Brain microvascular endothelial cell (primary cell): ENCODE measurements at places on chromosomes 4 and X.

DNA sequence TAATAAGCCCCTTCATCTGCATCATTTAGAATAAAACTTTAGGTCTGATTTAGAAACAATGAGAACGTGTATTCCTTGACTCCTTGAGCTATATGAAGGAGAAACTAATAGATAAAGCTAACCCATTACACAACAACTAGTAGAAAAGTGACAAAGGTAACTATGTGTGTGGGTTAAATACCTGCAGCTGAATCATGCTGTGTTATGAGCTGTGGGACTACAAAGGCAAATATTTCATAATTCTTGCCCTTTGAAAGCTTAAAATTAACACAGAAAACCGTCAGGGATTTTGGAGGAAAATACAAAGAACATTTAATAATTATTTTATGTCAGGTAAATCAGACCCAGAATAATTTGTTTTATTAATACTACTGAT lies 898 bp upstream of the NDP start:
- no peak for DNase-seq

DNA sequence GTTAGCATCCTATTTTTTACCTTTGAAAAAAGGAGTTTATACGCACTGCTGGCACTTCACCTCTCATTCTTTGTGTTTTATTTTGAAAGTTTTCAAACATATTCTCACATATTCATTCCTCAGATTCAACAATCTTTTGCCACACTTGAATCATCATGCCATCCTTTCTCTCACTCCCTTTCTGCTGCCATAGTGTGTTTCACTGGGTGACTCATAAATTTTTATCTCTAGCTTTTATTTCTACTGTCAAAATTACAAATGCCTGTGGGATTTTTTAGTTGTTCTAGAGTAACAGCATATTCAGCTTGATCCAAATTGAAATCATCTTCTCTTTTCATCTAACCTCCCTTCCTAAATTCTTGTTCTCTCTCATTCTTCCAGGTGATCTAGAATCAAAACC lies 28.0 kb downstream of the MFSD8 start:
- DNase-seq = peak; percentile 4

DNA sequence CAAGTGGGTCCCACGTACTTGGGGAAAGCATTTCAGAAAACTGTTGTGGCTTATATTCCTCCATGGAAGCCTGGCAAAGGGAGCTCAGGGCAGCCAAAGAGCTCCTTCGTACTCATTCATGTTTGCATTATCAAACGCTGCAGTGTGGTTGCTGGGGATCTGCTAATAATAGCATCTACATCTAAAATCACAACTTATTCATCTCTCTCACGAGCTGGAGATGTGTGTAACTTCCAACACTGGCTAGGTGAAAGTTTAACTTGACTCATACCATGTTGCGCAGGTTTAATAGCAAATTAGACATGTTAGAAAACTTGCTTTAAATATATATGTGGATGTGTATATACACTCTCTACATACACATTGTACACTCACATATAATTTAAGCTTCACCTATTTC lies 415.1 kb downstream of the AFF2 start:
- DNase-seq = no peak

DNA sequence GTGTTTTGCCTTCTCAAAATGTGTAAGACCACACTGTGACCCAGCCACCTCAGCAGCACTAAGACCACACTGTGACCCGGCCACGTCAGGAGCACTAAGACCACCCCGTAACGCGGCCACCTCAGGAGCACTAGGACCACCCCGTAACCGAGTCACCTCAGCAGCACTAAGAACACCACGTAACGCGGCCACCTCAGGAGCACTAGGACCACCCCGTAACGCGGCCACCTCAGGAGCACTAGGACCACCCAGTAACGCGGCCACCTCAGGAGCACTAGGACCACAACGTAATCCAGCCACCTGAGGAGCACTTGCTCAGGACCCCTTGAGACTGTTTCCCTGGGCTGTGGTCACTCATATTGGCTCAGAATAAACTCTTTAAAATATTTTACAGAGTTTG lies 71.7 kb downstream of the MTNR1A start:
- DNase-seq = no peak

GRCh38 chr4:1216869-1217294 lies 32.0 kb downstream of the CTBP1 start:
- no peak for DNase-seq

GRCh38 chr4:151652841-151653547 lies 107.8 kb downstream of the GATB start:
- DNase-seq = no peak

GRCh38 chr4:106607558-106607957 lies 239.0 kb upstream of the GIMD1 start:
- no peak for DNase-seq

- no peak for DNase-seq
Observed at GRCh38 chr4:151835467-151835866, 74.7 kb upstream of the GATB start.

DNA sequence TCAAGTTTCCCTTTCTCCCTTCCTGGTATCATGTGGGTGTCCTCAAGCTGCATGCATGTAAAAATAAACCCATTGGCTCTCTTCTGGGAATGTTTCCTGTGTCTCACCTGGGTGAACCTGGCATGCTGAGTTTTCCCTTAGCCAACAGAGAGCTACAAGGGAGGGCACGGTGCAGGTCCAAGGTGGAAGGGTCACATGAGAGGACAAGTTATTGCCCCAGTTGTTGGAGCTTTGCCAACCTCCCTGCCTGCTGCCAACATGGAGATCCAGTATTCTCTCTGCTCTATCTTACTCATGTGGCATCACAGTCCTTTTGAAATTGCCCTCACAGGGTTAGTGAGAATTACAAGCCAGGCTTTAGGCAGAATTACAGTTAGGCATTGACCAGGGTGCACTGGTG lies 196.1 kb upstream of the GYPA start:
- no peak for DNase-seq

- no peak for DNase-seq
Observed at GRCh38 chr4:5957076-5957475, 61.2 kb downstream of the C4orf50 start.

GRCh38 chr4:176339936-176340761 lies 20.4 kb downstream of the SPCS3 start:
- DNase-seq = no peak

DNA sequence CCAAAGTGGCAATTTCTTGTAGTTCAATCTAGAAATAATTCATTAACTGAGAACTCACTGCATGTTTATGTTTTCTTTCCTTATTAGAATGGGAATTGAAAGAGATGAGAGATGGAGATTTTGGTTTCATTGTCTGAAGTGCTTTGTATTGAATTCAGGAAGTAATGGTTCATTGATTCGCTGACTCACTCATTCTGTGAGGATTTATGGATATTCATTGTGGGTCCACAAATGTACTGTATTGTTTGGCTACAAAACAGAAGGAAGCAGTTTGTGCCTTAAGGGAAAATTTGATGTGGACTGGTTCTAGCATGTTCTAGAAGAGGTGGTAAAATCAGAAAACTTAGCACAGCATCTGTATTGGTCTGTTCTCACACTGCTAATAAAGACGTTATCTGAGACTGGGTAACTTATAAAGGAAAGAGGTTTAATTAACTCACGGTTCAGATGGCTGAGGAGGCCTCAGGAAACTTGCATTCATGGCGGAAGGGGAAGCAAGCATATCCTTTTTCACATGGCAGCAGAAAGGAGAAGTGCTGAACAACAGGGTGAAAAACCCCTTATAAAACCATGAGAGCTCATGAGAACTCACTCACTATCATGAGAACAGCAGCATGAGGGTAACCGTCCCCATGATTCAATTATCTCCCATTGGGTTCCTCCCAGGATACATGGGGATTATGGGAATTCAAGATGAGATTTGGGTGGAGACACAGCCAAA lies 132.3 kb upstream of the VCX3A start:
- DNase-seq = no peak

- no peak for DNase-seq
Observed at GRCh38 chrX:22373766-22374165, 101.1 kb downstream of the CBLL2 start.

- DNase-seq = no peak
Observed at GRCh38 chrX:130826249-130826648, 76.8 kb downstream of the ENOX2 start.

DNA sequence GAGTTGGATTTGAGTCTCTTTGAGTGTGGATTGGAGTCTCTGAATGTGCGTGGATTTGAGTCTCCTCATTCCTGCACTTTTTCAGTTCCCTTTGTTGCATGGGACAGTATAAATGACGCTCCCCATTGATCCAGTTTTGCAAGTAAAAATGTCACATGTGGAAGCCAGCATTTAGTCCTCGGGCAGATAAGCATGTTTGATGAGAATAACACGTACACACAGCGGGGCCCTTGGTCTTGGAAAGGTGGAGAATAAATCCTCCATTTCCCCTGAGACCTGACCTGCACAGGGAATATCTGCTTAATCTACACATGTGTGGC lies 8.1 kb downstream of the P2RY8 start:
- DNase-seq = no peak
